Liver (tissue), 10 donors: ENCODE measurements at places on chromosomes 2 and 18. TPM values are rescaled to one million over a fixed set of nuclear protein-coding genes. Genes with fewer than 3 reads are reported as not detected.

GRCh38 chr2:168062936-168063335 is 184.5 kb downstream of the STK39 start:
- H3K4me1 ChIP-seq: no peaks in the 10 kb centered on the region
- H3K4me3 ChIP-seq: no peak overlapping the region
- no peak overlapping the region for H3K27ac ChIP-seq
- no peaks in the 10 kb centered on the region for H3K36me3 ChIP-seq
- DNase-seq: no peak

- H3K4me3 ChIP-seq: no peak overlapping the region
- DNase-seq: no peak
- no peak overlapping the region for H3K27ac ChIP-seq
- no peaks in the 10 kb centered on the region for H3K36me3 ChIP-seq
- peaks cover 16% of the 10 kb centered on the region for H3K4me1 ChIP-seq
- no peaks in the 10 kb centered on the region for H3K27me3 ChIP-seq
These were observed 678.4 kb downstream of the IRS1 start for GRCh38 chr2:226121046-226121738.

- peaks cover 10% of the 10 kb centered on the region for H3K27me3 ChIP-seq
- no peaks in the 10 kb centered on the region for H3K36me3 ChIP-seq
- H3K4me1 ChIP-seq: no peaks in the 10 kb centered on the region
- H3K27ac ChIP-seq: no peak overlapping the region
These were observed 7.0 kb downstream of the ASIC4 start for GRCh38 chr2:219521066-219521880.

Gene RPRM
- total RNA-seq: not detected

Gene DYNC1I2
- total RNA-seq: 45.2 TPM

GRCh38 chr2:132909427-132909826 is 239.4 kb upstream of the LYPD1 start:
- H3K4me3 ChIP-seq: no peak overlapping the region
- no peaks in the 10 kb centered on the region for H3K27me3 ChIP-seq
- H3K27ac ChIP-seq: no peak overlapping the region
- H3K4me1 ChIP-seq: no peaks in the 10 kb centered on the region
- no peaks in the 10 kb centered on the region for H3K36me3 ChIP-seq

Gene ACMSD
- 91.4 TPM for total RNA-seq

DNA sequence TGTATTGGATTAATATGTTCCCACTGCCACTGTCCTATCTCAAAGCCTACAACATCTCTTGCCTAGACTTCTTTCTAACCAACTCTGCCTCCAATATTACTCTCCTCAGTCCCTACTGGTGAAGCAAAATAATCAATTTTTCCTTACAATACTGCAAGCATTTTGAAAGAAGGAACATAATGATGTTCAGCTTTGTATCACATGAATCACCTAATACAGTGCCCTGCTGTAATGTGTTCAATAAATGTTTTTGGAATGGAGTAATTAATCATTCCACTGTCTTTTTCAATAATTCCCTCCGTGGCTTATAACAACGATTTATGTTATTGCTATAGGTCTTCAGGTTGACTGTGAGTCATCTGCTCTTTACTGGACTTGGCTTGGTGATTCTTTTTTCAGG is 356.4 kb downstream of the TDRD15 start:
- no peaks in the 10 kb centered on the region for H3K36me3 ChIP-seq
- H3K27ac ChIP-seq: no peak overlapping the region
- DNase-seq: no peak
- no peaks in the 10 kb centered on the region for H3K4me1 ChIP-seq

GRCh38 chr2:34011684-34012083 is 412.6 kb upstream of the FAM98A start:
- no peak overlapping the region for H3K4me3 ChIP-seq
- H3K36me3 ChIP-seq: no peaks in the 10 kb centered on the region
- no peak overlapping the region for H3K27ac ChIP-seq
- no peak for DNase-seq
- no peaks in the 10 kb centered on the region for H3K27me3 ChIP-seq
- H3K4me1 ChIP-seq: no peaks in the 10 kb centered on the region

Gene AGXT
- total RNA-seq: 254 TPM

GRCh38 chr2:217520356-217521010 is 482.3 kb downstream of the TNS1 start:
- no peaks in the 10 kb centered on the region for H3K36me3 ChIP-seq
- DNase-seq: no peak
- no peaks in the 10 kb centered on the region for H3K27me3 ChIP-seq
- H3K4me1 ChIP-seq: no peaks in the 10 kb centered on the region
- H3K4me3 ChIP-seq: no peak overlapping the region
- H3K27ac ChIP-seq: no peak overlapping the region

Gene TUBA4B
- 0.08 TPM for total RNA-seq

Gene TNS1
- total RNA-seq: 91.6 TPM

DNA sequence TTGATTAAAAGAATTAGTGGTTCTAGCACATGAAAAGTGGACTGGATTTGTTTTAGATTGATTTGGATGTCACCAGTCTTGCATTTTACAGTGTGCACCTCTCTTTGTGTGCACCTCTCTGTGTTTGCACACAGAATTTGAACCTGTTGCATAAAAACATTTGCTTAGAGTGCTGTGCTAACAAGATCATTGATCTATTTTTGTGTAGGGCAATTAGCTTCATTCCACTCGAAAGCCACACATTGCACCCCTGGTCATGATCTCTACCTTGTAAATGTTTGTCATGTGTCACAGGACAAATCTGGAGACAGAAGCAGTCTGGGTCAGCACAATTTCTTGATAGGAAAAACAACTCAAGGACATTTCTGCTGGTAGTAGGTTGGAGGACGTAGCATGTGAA is 258.7 kb upstream of the LINC00305 start:
- H3K4me1 ChIP-seq: peaks cover 9% of the 10 kb centered on the region
- no peaks in the 10 kb centered on the region for H3K36me3 ChIP-seq
- H3K27me3 ChIP-seq: no peaks in the 10 kb centered on the region

DNA sequence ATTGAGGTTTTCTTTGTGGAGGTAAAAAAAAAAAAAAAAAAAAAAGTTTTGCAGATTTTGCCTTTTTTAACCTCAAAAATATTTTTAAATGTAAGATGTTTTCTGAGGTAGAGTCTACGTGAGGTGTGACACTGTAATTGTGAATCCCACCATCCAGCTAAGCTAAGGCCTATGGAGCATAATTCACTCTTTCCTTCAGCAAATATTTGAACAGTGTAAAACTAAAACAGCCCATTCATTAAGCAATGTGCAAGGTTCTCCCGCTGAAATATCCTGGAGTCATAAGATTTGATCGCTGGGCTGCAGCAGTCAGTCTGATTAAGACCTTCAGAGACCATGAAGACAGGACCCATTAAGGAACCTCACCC is 105.1 kb downstream of the HNRNPLL start:
- peaks cover 14% of the 10 kb centered on the region for H3K4me1 ChIP-seq
- H3K27me3 ChIP-seq: no peaks in the 10 kb centered on the region
- DNase-seq: no peak

- H3K4me3 ChIP-seq: peak overlapping the region; percentile 48
- H3K27ac ChIP-seq: no peak overlapping the region
- no peaks in the 10 kb centered on the region for H3K27me3 ChIP-seq
- no peaks in the 10 kb centered on the region for H3K36me3 ChIP-seq
- no peaks in the 10 kb centered on the region for H3K4me1 ChIP-seq
These were observed 31.5 kb downstream of the ACVR1C start for GRCh38 chr2:157596992-157597681.

DNA sequence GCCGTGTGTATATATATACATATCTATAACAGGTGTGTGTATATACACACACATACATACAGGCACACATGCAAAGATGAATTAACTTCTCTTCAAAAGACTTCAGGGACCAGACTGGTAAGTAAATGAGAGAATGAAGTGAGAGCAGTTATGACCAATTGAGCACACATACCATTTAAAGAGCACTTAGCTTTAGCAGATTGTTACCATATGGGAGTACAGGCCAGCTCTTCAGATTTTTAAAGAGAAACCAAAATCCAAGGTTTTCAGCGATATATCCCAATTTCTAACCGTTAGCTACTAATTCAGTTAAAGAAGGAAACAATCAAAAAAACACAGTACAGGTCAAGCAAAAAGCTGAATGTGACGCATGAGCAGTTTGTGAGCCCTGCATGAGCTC is 23.7 kb downstream of the INPP1 start:
- no peak overlapping the region for H3K27ac ChIP-seq
- no peak for DNase-seq
- peaks cover 4% of the 10 kb centered on the region for H3K36me3 ChIP-seq
- no peaks in the 10 kb centered on the region for H3K27me3 ChIP-seq
- peaks cover 5% of the 10 kb centered on the region for H3K4me1 ChIP-seq
- H3K4me3 ChIP-seq: no peak overlapping the region

- H3K4me3 ChIP-seq: no peak overlapping the region
- H3K27ac ChIP-seq: no peak overlapping the region
- no peaks in the 10 kb centered on the region for H3K27me3 ChIP-seq
- DNase-seq: no peak
- H3K36me3 ChIP-seq: peaks cover 13% of the 10 kb centered on the region
These were observed 142.4 kb upstream of the ALPP start for GRCh38 chr2:232236200-232236599.

DNA sequence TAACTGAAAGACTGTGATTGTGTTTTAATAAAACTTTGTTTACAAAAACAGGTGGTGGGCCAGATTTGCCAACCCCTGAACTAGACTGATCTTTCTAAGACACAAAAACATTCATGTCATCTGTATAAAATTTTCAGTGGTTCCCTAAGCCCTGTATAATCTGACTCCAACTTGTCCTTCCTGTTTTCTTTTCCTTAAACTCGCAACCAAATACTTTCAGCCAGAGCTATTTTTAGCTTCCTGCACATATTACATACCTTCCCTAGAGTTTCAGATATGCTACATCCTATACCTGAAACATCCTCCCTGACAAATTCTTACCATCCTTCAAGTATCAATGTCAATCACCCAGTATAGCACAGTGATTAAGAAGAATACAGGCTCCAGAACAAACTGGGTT is 4.8 kb downstream of the GCFC2 start:
- no peaks in the 10 kb centered on the region for H3K27me3 ChIP-seq
- H3K4me1 ChIP-seq: peaks cover 3% of the 10 kb centered on the region
- H3K36me3 ChIP-seq: peaks cover 4% of the 10 kb centered on the region
- no peak overlapping the region for H3K27ac ChIP-seq
- no peak for DNase-seq

Gene DNAH6
- total RNA-seq: 0.47 TPM

Gene REG3A
- not detected for total RNA-seq

DNA sequence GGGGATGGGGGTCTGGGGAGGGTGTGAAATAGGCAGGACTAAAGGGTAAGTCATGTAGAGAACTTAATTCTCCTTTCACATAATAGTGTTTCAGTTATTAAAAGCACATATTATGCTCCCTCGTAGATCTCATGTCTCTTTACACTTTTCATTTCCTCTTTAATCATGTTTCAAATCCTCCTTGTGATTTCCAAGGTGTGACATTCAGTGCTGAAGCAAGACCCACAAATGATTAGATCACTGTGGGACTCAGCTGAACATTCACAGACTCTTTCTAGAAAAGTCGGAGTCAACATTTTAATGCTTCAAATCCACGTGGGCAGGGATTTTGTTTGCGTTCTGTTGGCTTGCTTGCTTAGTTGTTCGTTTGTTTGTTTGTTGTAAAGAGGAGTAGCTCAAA is 34.7 kb upstream of the CALCRL start:
- no peak overlapping the region for H3K4me3 ChIP-seq
- DNase-seq: no peak
- H3K27ac ChIP-seq: peak overlapping the region; percentile 12
- no peaks in the 10 kb centered on the region for H3K36me3 ChIP-seq

Gene CCDC148
- total RNA-seq: 0.37 TPM

DNA sequence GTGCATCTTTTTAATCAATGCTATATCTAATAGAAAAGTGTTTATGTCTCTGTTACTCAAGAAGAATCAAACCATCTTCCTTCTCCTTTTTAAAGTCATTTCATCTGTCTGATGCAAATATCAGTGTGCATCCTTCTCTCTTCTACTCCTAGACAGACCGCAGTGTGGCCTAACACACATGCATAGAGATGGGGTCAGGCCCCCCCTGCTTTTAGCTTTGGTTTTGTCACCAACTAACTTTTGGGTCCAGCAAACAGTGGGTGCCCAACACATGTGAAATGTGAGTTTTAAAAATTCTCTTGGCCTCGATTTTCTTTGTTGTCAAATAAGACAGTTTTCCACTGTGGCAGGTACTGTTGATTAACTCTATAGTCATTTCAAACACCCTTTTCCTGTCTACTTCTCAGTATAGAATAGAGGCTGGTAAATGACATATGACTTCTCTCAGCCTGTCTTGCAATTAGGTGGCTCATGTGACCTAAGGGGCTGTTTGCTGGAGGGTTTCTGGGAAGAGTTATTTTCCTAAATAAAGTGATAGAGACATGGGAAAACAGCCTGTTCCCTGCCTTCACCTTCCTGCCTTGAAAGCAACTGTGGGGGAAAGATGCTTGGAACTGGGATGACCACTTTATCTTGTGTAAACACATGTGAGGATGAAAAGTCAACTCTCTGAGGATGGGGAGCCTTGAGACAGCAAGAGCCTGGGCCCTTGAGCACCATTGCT is 65.7 kb upstream of the DARS1 start:
- H3K4me3 ChIP-seq: no peak overlapping the region
- no peak overlapping the region for H3K27ac ChIP-seq
- no peaks in the 10 kb centered on the region for H3K4me1 ChIP-seq
- no peaks in the 10 kb centered on the region for H3K27me3 ChIP-seq
- no peaks in the 10 kb centered on the region for H3K36me3 ChIP-seq
